Fibroblast of mammary gland (primary cell): ENCODE measurements at places on chromosomes 1 and 21.

DNA sequence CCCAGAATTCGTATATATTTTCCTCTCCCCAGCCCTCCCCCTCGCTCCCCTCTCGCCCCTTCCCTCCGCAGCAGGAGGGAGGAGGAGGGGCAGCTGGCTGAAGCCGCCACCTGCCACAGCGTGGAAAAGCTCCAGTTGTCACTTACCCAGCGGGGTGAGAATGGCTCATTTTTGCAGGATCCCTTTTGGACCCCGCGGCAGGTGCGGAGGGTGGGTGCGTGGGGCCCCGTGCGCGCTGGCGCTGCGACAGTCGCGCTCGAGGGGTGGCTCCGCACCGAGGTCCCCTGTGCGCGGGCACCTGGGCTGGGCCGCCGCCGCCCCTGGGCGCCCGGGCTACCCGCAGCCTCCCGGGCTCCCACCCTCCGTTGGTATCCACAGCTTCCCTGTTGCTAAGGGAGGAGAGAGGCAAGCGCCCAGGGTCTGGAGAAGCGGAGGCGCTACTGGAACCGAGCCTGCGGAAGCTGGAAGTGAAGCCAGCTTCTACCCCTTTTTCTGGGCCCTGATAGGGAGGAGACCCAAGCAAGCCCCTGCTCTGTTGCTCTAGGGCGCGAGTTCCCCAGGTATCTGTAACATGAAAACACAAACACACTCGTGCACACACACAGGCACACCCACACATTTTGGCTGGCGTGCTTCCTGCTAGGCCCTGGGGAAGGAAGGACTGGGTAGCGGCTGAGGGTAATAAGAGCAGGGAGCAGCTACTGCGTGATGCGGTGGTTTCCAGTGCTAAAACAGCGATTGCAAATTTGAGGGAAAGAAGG, at the start of gene ERICH3:
Gene ERICH3 (minus strand): TSS at position 442 of the 761 bp plus-strand sequence. CDS start 273 bp downstream, at position 169.
- peak; percentile 26 for DNase-seq

GRCh38 chr1:19128968-19129514, 81.0 kb downstream of the UBR4 start:
- no peak for DNase-seq

- no peak for DNase-seq
Observed at GRCh38 chr1:178275553-178275952, 181.6 kb downstream of the RASAL2 start.

GRCh38 chr1:164648636-164649035, 89.7 kb downstream of the PBX1 start:
- DNase-seq = no peak

- DNase-seq = no peak
Observed at GRCh38 chr1:66237722-66238479, 296.1 kb upstream of the SGIP1 start.

DNA sequence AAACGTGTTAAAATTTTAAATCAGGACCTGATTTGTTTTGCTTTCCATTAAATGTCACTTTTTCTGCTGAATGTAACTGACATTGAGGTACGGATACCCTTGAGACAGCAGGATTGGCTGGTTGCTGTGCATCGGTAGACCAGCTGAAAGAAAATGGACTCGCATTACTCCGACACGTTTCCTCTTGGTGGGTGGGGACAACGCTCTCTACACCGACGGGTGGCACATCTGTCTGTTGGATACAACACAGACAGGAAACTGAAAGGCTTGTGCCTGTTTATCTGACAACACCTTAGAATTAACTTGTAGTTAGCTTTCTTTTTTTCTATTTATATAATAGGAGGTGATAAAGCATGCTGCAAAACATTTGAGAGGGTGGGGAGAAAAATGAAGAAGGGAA, 19.4 kb downstream of the PRPF38A start:
- DNase-seq = no peak

GRCh38 chr21:32163386-32163785, 115.5 kb downstream of the MIS18A start:
- DNase-seq = no peak

DNA sequence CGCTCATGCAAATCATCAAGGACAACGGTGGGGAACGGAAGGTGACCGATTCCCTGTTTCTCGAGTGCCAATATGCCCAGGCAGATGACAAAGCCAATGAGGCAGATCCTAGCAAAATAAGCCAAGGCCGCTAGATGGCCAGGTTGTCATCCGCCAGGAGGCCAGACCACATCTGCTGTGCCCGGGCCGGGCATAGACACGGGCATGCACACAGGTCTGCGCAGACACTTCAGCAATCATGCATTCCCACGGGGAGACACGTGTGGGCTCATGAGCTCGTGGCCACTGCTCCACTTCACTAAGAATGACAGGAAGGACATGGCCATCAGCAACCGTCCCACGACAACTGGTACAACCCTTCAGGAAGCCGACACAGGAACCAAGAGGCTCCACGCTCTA, 23.4 kb downstream of the WDR4 start:
- no peak for DNase-seq

DNA sequence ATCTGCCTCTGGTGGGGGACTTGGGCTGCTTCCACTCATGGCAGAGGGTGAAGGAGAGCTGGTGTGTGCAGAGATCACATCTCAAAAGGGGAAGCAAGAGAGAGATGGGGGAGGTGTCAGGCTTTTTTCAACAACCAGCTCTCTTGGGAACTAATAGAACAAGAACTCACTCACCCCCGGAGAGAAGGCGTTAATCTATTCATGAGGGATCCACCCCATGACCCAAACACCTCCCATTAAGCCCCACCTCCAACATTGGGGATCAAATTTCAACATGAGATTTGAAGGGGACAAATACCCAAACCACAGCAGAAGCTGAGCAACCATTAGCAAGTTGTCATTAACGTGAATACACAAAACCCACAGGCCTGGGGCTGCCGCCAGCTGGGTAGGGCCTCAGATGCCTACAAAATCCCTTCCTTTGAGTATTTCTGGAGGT, 12.0 kb upstream of the VWA5B1 start:
- DNase-seq = peak; percentile 26

DNA sequence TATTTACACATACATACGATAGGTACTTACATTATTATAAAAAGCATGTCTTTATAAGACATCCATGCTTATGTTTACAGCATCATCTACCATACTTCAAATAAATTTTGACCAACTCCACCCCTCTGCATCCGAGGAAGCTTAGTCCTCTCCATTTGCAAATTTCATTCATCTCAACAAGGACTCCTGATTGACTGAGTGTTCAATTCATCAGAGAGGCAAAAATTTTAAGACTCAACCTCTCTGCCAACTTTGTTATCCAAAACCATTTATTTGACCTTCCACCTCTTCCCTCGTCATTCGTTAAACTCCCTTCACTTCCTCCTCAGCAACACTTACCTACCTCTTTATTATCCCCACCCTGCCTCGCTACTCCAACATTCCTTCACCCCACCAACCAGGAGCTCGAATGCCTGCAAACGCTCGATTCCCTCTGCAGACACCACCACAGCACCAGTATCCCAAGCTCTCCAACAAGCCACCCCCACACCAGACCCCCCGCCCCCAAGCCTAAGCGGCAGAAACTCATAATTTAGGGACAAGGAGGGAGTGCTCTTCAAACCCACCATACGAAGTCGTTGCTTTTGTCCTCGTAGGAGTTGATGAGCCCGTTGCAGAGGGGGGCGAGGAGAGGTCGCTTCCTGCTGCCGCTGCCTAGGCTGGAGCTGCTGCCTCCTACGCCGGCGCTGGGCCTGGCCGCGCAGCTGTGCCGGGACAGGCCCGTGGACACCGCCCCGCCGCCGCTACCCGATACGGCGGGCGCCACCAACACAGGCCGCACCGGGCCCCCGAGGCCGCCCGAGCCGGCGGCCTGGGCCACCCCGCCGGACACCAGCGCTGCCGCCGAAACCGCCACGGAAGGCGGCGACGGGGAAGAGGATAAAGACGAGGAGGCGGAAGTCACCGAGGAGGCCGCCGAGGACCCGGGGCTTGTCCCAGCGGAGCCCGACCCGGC, 803 bp downstream of the COP1 start:
- DNase-seq = peak; percentile 24

DNA sequence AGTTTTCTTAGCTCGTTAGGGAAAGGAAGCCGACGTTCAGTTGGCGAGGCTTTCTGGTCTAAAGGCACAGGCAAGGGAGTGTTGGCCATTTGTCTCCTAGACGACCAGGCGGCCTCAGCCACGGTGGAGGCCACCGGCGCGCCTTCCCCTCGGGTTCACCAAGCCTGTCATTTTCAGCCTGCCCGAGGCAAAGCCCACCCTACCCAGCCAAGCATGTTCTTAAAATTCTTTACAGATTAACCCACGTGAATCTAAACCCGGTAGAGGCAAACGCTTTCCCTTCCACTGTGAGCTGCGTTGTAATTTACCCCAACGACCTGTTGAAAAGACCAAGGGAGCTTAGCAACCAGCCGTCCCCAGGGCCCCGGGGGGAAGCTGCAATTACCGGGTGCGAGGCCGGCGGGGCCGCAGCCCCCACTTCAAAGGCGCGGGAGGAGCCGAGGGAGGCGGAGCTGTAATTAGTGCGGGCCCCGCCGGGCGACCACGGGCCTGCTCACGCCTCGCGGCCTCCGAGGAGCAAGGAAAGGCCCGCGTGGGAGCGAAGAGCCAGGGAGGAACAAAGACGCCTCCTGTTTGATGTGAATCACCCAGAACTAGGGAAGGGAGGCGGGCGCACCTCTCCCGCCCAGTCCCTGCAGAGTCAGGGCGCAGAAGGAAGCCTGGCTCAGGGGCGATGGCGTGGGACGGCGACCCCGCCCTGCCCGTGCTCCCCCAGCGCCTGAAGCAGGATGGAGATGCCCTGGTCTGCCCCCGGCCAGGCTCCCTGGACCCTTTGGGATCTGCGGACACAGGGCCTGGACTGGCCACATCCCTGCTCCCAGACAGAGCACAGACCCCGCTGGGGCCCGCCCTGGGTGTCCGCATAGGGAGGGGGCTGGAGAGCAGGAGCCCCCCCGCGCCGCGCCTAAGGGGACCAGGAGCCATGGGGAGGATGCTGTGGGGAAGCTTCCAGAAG, 12.1 kb upstream of the TSPEAR start:
- DNase-seq = no peak

- DNase-seq = no peak
Observed at GRCh38 chr1:31180338-31180737, 59.3 kb downstream of the NKAIN1 start.

DNA sequence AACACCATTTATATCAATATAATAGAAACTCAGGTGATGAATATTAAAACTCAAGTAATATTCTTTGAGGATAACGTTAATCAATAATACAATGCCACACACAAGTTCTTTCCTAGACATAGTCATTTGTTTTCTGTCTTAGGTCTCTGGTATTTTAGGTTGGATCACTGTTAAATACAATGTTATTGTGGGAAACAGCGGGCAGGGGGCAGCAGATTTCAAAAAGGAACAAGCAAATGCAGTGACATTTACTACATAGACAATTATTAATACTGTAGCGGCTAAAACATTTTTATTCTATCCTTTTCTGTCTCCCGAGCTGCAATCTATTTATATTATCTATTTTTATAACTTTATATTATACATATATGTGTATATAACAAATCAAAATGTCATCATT, 186.4 kb upstream of the ZNHIT6 start:
- peak; percentile 44 for DNase-seq

DNA sequence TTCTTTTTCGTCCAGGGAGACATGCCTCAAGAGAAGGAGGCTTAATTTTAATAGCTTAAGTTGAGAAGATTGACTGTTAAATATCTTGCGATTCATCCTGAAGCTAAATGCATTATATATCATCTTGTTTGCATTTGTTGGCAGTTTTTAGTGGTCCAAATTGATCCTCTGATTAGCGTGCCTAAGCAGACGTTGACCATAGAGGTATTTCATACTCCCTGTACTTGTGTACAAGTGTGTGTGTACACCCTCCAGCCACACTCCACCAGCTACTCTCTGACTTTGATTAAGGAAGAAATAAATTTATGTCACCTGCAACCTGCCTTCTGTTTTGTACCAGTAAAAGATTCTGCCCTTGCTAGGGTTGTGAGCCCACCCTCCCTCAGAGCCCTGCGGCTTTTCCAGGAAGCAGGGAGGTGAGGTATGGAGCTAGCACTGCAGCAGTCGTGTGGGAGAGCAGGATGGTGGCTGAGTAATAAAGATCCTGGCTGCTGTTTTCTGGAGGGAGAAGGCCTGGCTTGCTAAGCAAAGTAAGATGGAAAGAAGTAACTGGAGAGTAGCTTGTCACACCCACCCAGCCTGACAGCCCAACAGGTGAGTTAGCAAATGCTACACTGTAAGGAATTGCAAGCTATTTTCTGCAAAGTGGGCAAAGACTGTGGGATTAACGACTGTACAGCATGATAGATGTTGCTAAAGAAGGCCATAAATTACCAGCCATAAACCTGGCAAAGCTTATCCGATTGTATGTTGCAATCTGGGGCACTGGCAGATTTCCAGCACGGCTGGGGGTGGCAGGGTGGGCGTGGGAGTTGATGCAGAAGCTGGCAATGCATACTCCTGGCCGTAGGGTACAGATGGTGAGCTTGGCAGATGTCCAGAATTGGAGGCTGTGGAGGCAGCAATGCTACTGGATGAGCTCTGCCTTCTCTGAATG, 170.2 kb downstream of the TNR start:
- DNase-seq = no peak

DNA sequence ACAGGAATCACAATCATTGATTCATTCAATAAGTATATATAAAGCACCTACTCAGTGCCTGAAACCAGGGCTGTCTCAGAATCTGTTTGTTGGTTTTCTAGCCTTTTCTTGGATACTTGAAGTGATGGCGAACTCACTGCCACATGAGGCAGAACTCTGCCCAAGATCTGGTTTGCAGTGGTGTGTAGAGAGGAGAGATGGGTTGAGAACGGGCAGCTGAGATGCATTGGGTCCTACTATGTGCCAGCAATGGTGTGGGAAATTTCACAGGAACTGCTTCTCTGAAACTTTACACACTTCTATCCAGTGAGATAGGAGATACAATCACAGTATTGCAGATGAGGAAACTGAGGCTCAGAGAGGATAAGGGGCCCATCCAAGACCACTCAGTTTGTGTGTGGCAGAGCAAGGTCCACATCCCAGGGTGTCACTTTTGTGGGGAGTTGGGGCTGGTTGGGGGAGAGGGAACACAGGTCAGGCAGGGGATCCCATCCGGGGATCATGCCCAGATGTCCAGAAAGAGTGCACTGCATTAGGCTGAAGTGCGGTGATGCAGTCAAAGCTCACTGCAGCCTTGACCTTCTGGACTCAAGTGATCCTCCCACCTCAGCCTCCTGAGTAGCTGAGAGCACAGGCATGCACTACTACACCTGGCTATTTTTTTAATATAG, 83.7 kb upstream of the IFFO2 start:
- no peak for DNase-seq

DNA sequence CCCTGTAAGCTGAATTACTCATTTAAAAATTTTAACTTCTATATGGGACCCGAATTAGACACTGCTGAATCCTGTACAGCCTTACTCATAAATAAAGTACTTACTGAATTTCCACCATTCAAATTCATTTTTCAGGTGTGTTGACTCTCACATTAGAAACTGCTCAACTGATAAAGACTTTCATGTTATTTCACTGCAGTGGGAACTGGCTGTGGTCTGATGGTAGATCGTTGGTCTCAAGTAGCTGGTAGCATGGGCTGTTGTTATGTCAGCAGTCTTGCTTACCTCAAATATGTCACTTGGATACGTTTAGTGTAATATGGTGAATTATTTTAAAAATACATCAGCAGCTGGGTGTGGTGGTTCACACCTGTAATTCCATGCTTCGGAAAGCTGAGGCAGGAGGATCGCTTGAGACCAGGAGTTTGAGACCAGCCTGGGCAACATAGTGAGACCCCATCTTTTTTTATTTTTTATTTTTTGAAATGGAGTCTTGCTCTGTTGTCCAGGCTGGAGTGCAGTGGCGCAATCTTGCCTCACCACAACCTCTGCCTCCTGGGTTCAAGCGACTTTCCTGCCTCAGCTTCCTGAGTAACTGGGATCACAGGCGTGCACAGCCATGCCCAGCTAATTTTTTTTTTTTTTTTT, 10.4 kb downstream of the DEGS1 start:
- DNase-seq = no peak

- no peak for DNase-seq
Observed at GRCh38 chr21:35510294-35510693, 461.2 kb upstream of the RUNX1 start.
